ENCODE measurements at places on chromosomes 4 and X.

DNA sequence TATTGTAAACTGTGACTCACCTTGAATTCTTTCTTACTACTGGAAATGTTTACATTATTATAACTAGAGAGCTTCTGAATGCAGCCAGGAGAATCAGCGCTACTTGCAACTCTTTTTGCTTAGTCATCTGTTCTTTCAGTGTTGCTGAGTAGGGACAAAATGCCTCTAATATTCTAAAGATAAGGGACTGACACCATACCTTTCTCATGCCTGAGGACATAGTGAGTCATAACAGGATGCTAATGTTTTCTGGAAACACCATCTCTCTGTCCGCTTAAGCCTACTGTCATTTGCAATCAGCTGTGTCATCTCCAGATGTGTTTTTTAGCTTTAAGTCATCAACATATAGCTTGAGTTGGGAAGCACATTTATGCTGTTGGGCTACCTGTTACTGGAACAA is 108.3 kb downstream of the QRFPR start:
- DNase-seq: no peak

- DNase-seq: no peak
Observed at GRCh38 chr4:113476800-113477199, 284.7 kb downstream of the CAMK2D start.

DNA sequence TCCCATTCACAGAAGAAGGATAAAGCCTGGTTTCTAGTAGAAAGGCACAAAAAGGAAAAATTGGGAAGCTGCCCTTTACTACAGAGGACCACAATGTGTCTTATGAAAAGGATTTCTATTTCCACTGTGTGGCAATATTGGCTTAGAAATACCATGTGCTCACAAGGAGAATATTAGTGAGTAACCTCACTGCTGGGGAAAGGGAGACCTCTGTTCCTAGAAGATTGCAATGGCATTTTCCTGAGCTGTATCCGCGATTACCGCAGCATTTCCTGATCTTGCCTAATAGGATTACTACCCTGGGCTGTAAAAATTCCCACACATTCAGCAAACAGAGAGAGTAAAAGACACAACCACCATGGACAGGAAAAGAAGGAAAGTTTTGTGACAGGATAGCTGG is 308.8 kb upstream of the TECRL start:
- no peak for DNase-seq

GRCh38 chr4:168849030-168849675 is 160.9 kb downstream of the CBR4 start:
- no peak for DNase-seq

- DNase-seq: no peak
Observed at GRCh38 chr4:41418444-41418843, 119.5 kb upstream of the LIMCH1 start.

GRCh38 chr4:148069895-148070178 is 337.9 kb downstream of the ARHGAP10 start:
- no peak for DNase-seq

GRCh38 chr4:117796677-117797076 is 237.6 kb upstream of the NDST3 start:
- no peak for DNase-seq

GRCh38 chr4:7804756-7805385 is 134.8 kb downstream of the AFAP1 start:
- no peak for DNase-seq

DNA sequence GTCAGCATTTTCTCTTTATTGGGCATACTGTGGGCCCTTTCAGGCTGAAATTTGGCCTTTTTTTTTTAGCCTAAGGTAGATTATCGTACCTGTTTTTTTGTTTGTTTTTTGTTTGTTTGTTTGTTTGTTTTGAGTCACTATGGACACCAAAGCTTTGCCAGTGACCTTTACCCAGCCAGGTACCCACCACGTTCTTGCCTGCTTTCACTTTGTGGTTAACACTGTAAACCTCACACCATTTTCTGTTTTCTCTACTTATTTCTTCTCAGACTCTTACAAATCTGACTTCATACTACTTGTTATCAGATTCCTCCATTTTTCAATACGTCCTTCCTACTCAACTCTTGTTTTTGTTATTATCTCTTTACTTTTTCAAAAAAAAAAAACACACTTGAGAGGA is 81.5 kb downstream of the ZNF674 start:
- no peak for DNase-seq

DNA sequence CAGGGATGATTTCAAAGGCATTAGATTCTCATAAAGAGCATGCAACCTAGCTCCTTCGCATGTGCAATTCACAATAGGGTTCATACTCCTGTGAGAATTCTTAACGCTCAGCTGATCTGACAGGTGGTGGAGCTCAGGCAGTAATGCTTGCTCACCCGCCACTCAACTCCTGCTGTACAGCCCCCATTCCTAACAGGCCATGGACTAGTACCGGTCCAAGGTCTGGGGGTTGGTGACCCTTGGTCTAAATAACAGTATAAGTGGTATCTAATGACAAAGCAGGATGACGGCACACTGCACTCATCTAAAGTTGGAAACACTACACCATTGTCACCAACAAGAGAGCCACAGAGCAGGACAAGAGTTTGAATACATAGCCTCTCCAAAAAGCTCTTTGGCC is 28.5 kb downstream of the ADGRA3 start:
- no peak for DNase-seq

DNA sequence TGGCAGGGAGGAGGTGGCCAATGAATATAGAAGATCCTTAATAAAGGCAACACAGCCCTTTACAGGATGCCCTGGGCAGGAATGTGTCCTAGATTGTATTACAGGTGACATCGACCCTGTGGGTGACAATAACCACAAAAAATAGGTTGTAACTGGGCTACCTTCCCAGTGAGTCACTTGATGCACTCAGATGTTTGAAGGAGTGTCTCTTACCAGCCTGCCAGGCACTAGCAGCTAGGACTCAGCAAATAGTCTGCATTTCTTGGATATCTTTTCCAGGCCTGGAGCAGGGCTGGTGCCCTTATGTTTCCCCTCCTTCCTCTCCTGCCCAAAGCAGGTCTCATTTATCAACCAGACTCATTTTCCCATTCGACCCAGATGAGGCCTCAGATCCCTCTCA is 50.9 kb upstream of the TMEM164 start:
- DNase-seq: no peak

DNA sequence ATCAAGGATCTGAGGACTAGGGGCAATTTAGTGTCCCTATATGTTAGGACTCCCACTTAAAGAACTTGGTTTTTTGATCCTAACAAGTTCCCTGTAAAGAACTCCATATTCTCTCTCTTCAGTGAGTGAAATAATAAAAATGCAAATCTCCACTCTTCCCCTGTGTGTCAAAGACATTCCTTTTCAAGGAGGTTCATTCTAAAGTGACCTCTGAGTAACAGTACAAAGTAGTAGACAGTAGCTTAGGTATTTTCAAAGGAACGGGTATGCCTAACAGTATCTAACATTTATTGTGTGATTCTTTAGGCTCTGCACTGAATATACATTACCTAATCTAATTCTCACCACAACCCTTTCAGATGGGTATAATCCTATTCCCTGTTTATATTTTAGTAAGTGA is 58.4 kb upstream of the SCOC start:
- DNase-seq: no peak

DNA sequence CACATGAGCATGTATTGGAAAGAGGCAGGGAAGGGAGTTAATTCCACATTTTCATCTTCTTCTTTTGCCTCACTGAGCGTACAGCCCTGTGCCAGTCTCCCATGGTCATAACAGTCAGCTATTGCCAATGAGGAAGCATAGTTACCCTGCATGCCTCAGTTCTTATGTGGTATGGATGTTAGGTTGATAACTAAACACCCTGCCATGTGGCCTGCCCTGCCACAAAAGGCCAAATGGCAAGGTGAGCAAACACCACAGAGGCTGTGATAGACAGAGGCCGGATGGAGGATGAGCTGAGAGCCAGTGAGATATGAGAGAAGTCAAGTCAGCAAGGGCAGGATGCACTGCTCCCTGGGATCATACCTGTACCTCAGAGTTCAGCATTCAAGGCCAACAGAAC is 59.3 kb downstream of the BTC start:
- DNase-seq: no peak

- no peak for DNase-seq
Observed at GRCh38 chr4:145660064-145660463, 19.9 kb upstream of the C4orf51 start.

- no peak for DNase-seq
Observed at GRCh38 chr4:88268913-88269312, 15.4 kb downstream of the PPM1K start.

DNA sequence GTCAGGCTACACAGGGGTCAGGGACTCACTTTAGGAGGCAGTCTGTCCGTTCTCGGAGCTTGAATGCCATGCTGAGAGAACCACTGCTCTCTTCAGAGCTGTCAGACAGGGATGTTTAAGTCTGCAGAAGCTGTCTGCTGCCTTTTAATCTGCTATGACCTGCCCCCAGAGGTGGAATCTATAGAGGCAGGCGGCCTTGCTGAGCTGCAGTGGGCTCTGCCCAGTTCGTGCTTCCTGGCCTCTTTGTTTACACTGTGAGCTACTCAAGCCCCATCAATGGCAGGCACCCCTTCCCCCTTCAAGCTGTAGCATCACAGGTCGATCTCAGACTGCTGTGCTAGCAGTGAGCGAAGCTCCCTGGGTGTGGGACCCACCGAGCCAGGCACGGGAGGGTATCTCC is 31.5 kb upstream of the UNC5C start:
- DNase-seq: no peak

DNA sequence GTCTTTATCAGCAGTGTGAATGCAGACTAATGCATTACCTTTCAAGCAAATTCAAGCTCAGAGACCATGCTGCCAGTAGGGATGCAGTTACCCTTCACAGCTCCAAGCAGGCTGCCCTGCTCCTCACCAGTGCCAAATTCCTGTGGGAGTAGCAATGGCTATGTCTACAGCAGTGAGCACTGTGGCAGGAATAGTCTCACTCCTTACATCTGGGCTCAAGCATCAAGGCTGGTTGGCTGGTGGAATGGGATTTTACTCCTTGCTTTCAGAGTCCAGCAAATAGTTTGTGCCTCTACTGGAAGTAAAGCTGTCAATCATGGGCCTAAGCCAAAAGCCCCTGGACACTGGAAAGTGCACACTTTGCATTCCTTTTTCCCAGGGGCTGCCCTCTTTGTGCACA is 1030.8 kb downstream of the SH3BGRL start:
- DNase-seq: no peak

- no peak for DNase-seq
Observed at GRCh38 chr4:23934223-23934622, 44.4 kb upstream of the PPARGC1A start.

GRCh38 chr4:134777606-134778005 is 576.0 kb upstream of the PABPC4L start:
- DNase-seq: no peak

DNA sequence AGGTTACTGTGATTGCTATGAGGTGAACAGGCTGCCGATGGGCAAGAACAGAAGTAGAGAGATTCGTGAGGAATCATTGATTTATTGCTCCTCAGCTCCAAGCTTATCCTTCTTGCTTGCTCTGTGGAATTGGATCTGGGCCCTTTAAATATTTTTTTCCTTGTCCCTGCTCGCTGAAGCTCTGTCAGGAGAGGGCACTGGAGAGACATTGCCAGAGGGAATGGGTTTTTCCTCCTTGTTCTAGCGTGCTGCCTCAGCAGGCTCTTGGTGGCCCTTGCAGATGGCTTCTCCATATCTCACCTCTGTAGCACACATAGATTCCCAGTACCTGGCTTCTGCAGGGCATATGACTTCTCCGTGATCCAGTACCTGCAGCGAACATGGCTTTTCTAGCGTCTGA is 67.4 kb downstream of the CNGA2 start:
- no peak for DNase-seq

DNA sequence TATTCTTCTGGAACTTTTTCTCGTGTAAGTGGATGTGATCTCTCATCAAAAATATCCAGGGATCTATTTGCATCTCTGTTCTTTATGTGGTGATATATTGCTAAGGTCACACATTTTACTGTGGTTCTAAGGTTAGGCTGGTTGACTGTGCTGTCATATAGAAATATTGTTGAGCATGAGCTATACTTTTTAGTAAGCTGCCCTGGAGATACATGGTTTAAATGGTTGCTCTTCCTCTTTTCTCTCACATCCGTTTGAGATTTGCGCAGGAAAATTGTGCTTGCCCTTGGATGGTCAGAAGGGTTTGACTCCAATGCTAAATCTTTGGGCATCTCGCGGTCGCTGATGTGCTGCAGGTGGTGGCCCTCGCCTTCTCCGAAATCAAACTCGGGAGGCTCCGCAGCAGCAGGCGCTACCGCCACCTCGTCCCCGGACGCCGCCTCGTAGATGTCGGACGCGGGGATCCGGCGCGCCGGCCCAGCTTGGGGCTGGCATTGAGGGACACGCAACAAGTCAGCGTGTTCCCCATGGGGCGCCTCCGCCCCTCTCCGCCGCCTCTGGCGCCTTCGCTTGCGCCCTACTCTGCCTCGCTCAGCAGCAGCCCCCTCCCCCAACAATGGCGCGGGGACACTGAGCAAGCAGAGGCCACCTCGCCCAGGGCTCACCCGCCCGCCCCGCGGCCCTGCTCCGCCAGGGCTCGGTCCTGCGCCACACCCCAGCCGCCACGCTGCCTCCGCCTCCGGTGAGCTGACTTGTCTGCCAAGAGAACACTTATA is 154.5 kb downstream of the MSN start:
- peak; percentile 61 for DNase-seq

- DNase-seq: no peak
Observed at GRCh38 chrX:121558886-121559285, 511.5 kb downstream of the GLUD2 start.

GRCh38 chr4:52995360-52996030 is 133.4 kb downstream of the RASL11B start:
- no peak for DNase-seq

GRCh38 chrX:129768586-129769466 is 10.9 kb upstream of the SASH3 start:
- no peak for DNase-seq

GRCh38 chrX:13341491-13342101 is 21.7 kb upstream of the ATXN3L start:
- no peak for DNase-seq

GRCh38 chr4:80912350-80912749 is 118.2 kb upstream of the BMP3 start:
- no peak for DNase-seq

GRCh38 chr4:39933671-39934590 is 43.8 kb downstream of the PDS5A start:
- no peak for DNase-seq

DNA sequence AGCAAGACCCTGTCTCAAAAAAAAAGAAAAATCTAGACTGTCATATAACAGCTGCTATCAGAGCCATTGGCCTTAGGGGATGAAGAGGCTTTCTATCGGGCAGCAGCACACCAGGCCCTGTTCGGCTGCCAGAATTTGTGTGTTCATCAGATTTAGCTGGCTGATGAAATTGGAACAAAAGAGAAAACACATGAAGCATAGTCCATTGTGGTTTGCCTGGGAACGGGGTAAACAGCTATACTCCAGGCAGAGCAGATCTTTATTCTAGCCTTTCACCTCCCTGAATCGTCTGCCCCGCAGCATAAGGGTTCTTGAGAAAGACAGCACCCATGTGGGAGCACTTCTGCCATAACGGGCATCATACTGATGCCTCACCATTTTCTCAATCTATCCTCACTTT is 11.6 kb downstream of the TKTL1 start:
- DNase-seq: no peak

GRCh38 chr4:110134269-110134869 is 64.0 kb downstream of the ELOVL6 start:
- DNase-seq: no peak
